T1000 (cell line): ENCODE measurements at places on chromosomes 6 and 20.

DNA sequence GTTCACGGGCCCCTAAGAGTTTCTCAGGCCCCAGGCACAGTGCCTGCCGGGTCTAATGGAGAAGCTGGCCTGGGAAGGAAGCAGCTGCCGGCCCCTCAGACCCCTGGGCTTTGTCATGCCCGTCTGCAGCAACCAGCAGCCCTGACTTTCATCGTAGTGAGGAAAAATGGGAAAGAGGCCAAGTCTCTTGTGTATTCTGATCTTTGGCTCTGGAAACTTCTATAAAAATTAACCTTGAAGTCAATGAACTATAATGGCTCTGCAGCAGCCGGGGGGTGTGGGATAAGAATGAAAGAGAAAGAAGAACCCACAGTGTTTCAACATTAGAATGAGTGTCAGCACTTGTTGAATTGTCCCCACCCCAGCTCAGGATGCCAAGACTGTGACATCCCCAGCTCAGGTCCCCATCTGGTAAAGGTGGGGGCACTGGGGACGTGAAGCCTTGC is 12.9 kb downstream of the TGM2 start:
- DNase-seq: peak; percentile 59

- no peak for DNase-seq
Measured at GRCh38 chr6:12423832-12424231, 133.7 kb downstream of the EDN1 start.

DNA sequence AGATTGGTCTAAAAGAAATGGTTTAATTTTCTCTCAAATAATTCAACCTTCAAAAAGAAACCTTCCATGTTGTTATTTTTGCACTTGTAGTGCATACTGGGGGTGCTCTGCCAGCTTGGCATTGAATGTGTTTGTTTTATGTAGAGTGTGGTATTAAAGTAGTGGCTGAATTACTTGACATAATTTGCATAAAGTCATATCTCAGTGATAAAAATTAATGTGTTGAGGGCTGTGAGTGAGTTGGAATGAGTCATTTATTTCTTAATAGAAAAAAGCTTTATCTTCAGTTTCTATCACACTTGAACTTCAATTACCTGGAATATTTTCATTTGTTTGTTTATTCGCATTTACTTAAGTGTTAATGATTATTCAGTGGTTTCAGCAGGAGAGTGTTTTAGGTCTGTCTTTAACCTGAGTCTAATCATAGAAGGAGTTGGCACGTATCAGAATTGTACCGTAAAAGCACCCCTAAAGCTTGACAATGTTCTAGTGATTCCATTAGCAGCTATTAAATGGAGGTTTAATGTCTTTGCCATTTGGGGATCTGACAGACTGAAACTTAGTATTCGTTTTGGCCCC is 801.2 kb upstream of the FLRT3 start:
- no peak for DNase-seq

GRCh38 chr20:43914311-43915210 is at the start of gene TOX2:
TSS of gene TOX2 (plus strand) at chr20:43914852. CDS start at chr20:43914892, 40 bp downstream.
- peak; percentile 71 for DNase-seq

GRCh38 chr20:4090756-4091489 is 75.6 kb upstream of the RNF24 start:
- no peak for DNase-seq

GRCh38 chr6:38172739-38173410 is 353.3 kb downstream of the ZFAND3 start:
- DNase-seq: no peak

DNA sequence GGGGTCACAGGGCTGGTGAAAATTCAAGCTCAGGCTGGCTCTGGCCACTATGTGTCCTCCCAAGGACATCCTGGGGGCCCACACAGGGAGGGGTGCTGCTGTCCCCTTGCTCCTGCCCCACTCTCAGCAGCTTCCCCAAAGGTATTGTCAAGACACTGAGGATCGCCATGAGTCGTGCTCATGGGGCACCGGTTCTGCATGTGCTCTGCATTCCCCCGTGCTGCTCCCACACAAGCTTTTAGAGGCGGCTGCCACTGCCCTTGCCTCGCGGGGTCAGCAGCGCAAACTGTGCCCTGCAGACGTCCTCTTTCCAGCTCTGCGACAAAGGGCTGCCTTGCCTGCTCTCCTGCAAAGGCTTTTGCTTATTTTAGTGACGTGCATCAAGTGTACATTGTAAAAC is 179.8 kb downstream of the ERMARD start:
- DNase-seq: no peak

DNA sequence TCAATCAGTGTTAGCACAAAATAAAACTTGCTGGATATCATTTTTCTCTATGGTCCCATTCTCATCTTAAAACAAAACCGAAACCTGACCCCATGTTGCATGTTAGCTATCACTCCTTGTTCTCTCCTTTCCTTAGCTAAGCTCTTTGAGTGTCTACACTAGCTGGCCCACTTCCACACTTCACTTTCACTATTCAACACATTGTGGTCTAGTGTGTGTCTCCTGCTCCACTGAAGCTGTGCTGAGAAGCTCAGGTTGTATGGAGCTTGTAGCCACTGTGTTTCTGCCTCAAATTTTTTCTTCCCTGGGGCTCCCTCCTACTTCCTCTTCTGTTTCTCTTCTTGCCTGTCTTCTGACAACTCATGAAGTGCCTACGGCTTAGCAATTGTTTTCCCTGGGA is 223.0 kb downstream of the NKAIN2 start:
- DNase-seq: no peak

GRCh38 chr6:108250240-108250866 is 10.5 kb downstream of the SNX3 start:
- DNase-seq: no peak

GRCh38 chr6:149342525-149342924 is 25.0 kb downstream of the TAB2 start:
- DNase-seq: no peak

GRCh38 chr6:152244998-152245630 is 392.0 kb downstream of the SYNE1 start:
- DNase-seq: no peak

GRCh38 chr20:58402305-58402704 is 13.3 kb downstream of the VAPB start:
- DNase-seq: no peak

DNA sequence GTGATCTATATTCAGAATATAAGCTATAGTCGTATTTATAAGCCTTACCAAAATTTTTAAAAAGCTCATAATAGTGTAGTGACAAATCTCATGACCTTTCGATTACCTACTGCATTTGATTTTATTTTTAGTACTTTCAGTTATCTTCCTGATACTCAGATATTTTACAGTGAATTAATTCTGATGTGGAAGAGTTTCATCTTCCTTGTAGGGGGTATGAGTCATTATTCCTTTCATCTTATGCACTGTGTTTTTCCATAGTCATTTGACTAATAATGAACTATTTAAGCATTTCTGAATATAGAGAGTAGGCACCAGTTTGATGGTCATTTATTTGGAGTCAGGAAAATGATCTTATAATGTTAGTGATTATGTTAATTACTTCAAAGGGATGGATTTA is 36.4 kb downstream of the HDGFL1 start:
- no peak for DNase-seq

GRCh38 chr6:27582928-27583725 is 110.2 kb upstream of the ZNF184 start:
- DNase-seq: no peak

GRCh38 chr6:138691595-138692057 is 81.9 kb upstream of the CCDC28A start:
- DNase-seq: no peak

DNA sequence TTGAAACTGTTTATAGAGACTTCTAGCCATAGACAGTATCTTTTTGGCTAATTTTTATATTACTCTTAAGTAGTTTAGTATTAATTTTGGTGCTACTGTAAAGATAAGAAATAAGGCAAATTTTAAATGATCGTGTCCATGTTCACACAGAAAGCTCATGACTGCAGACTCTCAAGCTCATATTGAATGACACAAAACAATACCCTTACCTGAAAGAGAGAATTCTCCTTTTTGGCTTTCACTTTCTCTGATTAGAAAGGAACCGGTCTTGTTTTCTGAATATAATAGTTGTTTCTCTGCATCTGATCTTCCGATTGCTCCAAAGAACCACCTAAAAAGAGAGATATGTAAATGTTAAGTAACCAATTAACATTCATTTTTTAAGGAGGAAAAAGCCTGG is 57.0 kb downstream of the FRK start:
- no peak for DNase-seq

GRCh38 chr20:38947931-38948362 is 14.2 kb upstream of the DHX35 start:
- no peak for DNase-seq

GRCh38 chr6:21958428-21958827 is 338.4 kb downstream of the PRL start:
- DNase-seq: no peak

DNA sequence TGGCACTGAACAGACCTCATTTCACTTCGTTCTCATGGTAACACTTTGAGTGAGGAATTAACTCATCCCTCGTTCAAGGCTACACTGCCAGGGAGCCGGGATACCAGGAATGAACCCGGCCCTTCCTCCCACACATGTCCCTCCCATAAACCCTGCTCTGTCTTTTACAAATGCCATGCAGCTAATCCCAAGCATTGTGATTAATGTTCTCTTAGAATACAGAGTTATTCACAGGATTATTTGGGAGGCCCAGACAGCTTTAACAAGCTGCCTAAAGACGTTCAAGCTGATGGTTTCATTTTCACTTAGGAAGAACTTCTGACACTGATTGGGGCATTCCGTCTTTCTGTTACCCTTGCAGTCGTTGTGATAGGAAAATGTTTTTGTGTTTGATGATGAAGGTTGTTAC is 42.5 kb upstream of the CD83 start:
- no peak for DNase-seq

- DNase-seq: no peak
Measured at GRCh38 chr20:50338479-50339391, 148.1 kb downstream of the CEBPB start.

GRCh38 chr20:38046572-38046971 is 13.0 kb downstream of the RPRD1B start:
- DNase-seq: no peak

DNA sequence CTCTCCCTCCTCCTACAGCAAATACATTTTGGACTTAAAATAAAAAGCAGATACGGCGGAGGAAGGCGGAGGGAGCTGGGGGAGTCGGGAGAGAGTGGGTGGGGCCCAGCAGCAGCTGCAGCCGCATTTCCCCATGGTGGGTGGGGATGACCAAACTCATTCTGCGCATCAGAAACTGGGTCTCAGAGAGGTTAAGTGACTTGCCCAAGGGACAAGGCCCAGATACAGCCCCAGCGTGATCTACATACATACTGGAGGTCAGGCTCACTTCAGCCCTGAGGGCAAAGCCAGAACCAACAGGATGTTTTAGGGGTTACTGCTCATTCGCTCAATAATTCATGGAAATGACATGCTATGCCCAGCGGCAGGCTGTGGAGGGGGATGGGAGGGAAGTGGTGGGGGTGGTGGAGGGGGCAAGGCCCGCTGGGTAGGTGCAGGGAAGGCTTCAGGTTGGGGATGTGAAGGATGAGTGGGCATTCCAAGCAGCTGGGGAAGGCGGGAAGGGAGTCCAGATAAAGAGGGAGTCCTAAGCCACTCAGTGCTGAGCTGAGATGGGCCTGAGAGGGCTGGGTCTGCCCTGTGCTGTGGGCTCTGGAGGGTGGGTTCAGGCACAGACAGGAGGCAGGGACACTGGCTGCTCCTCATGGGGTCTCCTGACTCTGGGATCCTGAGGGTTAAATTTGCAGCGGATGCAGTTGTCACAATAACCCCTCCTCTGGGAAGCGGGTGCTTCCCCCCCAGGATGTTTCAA is 31.0 kb downstream of the DLGAP4 start:
- DNase-seq: no peak

- DNase-seq: no peak
Measured at GRCh38 chr6:77298283-77298682, 165.0 kb downstream of the HTR1B start.

DNA sequence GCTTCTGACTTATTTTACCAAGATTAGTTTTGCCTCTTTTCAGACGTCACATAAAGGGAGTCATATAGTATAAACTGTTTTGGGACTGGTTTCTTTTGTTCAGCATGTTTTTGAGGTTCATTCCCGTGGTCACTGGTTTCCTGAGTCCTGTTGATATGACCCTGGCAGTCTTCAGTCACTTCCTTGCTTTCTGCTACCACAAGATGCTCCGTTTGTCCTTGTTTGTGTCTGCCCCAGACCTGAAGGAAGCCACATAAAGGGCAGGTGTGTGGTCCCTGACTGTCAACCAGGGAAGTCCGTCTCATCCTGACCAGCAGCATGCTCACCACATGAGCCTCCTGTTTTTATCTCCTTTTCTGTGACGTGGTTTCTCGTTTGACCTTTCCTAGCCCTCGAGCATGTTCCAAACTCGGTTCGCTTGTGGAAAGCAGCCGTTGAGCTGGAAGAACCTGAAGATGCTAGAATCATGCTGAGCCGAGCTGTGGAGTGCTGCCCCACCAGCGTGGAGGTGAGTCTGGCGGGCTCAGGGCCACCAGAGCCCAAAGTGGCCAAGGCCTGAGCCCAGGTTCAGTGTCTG is 26.1 kb upstream of the C20orf204 start:
- no peak for DNase-seq

GRCh38 chr20:50992733-50993457 is 30.0 kb downstream of the KCNG1 start:
- DNase-seq: peak; percentile 88

GRCh38 chr20:36802326-36803222 is 29.0 kb upstream of the DSN1 start:
- DNase-seq: no peak

- DNase-seq: no peak
Measured at GRCh38 chr6:139572001-139572400, 197.6 kb upstream of the CITED2 start.

- no peak for DNase-seq
Measured at GRCh38 chr6:4262526-4262925, 127.2 kb upstream of the ECI2 start.

GRCh38 chr6:113057567-113058053 is 710.5 kb downstream of the RFPL4B start:
- DNase-seq: no peak

DNA sequence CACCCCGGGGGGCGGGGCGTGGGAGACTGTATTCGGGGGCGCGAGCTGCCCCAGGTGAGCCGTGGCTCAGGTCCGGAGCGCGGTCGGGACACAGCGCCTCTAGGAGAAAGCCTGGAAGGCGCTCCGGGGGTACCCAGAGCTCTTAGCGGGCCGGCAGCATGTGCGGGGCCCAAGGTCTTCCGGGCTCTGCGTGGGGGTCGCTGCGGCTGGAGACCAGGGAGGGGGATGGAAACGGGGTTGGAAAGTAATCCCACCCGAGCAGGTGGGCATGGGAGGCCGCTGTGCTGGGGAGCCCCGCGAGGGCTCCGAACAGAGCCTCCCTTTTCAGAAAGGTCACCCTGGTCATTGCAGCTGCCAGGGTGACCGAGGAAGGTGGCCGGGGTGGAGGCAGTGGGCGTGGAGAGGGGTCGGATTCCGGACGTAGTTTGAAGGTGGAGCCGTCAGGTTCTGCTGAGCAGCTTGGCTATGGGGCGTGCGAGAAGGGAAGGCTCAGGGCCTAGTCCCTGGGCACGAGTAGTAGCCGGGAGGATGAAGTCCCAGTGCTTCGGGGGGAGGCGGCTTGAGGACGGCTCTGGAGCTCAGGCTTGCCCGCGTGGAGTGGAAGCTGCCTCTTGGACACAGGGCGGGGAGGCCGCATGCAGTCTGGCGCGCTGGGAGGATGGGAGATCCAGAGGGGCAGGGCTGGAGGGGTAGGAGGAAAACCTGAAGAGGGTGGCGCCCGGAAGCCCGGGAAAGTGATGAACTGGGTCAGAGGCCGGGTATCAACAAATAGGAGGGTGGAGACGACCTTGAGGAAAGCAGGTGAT is at the start of gene SIRT5:
Gene SIRT5 (plus strand): TSS at position 31 of the 806 bp plus-strand sequence. CDS start 9,510 bp downstream, outside the sequence.
- DNase-seq: peak; percentile 60

- no peak for DNase-seq
Measured at GRCh38 chr20:44070139-44070900, 116.7 kb downstream of the JPH2 start.
